ENCODE measurements at places on chromosomes 5 and 9.

- no peak for DNase-seq
These were observed 50.9 kb upstream of the RXRA start for GRCh38 chr9:134275375-134275774.

GRCh38 chr5:139147483-139148087, 50.6 kb downstream of the SIL1 start:
- DNase-seq, result no peak

DNA sequence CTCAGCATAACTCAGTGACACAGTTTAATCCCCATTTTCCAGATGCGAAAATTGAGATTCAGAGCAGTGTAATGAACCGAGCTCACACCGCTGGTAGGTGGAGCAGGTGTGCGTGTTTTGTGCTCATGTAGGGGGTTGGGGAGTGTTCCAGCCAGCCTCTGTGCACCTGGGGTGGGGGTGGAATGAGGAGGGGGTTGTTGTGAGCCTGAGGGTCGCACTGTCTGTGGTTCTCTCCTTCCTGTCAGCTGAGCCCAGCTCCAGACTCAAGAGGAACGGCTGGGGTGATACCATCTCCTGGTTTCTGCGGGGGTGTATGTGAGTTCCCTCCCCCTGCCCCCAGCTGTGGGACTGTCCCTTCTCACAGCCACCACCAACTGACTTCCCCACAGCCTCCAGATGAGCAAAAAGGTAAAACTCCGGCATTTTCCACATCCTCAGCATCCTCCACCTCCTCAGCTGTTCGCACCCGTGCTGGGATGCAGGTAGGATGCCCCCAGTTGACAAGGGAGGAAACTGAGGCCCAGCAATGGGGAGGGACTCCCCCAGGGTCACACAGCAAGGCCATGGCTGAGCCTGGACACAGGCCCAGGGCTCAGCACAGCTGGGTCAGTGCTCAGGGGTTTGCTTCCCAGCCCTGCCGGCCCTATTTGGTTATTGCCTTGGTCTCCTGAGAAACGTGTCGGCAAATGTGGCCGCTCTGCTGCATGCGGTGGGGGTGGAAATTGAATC, 2.1 kb downstream of the SH2D3C start:
- no peak for DNase-seq

GRCh38 chr9:74006935-74007334, 490.2 kb upstream of the RORB start:
- no peak for DNase-seq
